ENCODE measurements at places on chromosomes 1 and 21. TPM values are rescaled to one million over a fixed set of nuclear protein-coding genes. Genes with fewer than 3 reads are reported as not detected.

CDKN2C gene
- total RNA-seq, result 18.0 TPM

ADGRL4 gene
- 4.7 TPM for total RNA-seq

MCL1 gene
- 272 TPM for total RNA-seq

ASTN1 gene
- total RNA-seq, result not detected

CCDC181 gene
- total RNA-seq, result 0.86 TPM
